Skeletal muscle cell (primary cell): ENCODE measurements at places on chromosomes 3 and 15.

- DNase-seq, result peak; percentile 77
Measured at GRCh38 chr3:134327594-134327975, 46.7 kb downstream of the AMOTL2 start.

- DNase-seq, result no peak
Measured at GRCh38 chr3:126110431-126111125, 26.7 kb upstream of the SLC41A3 start.

DNA sequence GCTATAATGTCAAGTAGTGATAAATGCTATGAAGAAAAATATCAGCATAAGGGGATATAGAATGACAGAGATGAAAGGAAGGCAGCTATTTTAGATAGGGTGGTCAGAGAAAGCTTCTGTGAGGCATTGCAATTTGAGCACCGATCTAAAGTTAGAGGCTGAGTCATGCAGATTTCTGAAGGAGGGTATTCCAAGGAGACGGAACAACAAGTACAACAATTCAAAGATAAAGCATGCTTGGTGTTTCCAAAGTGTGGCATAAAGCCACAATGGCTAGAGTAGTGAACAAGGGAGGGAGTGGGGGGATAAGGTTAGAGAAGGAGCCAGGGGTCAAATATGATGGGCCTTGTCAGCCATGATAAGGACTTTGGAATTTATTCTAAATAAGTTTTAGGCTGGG lies 71.9 kb downstream of the PFN2 start:
- DNase-seq, result peak; percentile 46

DNA sequence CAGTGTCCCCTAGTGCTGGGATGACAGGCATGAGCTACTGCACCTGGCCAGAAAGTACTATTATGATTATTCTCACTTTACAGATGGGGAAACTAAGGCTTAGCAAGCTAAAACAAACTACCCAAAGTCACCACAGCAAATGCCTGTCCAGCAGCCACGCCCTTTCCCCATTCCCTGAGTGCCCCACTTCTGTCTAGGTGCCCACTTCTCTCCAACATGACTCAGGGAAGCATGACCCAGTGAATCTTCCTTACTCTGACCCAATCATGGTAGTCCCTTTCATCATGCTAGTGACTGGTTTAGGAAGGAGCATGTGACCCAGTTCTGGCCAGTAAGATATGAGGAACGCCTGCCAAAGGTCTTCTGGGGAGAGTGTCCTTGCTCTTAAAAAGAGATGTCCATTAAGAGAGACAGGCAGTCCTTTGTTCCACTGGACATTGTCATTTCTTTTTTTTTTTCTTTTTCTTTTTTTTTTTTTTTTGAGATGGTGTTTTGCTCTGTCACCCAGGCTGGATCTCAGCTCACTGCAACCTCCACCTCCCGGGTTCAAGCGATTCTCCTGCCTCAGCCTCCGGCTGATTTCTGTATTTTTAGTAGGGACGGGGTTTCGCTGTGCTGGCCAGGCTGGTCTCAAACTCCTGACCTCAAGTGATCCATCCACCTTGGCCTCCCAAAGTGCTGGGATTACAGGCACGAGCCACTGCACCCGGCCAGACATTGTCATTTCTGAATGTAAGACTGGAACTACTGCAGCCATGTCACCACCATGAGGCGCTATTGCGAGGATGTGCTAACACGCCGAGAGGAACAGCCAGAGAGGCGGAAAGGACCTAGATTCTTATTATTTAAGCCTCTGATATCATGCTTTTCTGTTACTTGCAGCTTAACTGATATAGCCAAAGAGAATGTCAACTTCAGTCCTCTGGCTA lies 19.8 kb downstream of the MEGF11 start:
- DNase-seq, result no peak

GRCh38 chr3:157030712-157031111 lies 129.2 kb downstream of the CCNL1 start:
- no peak for DNase-seq

DNA sequence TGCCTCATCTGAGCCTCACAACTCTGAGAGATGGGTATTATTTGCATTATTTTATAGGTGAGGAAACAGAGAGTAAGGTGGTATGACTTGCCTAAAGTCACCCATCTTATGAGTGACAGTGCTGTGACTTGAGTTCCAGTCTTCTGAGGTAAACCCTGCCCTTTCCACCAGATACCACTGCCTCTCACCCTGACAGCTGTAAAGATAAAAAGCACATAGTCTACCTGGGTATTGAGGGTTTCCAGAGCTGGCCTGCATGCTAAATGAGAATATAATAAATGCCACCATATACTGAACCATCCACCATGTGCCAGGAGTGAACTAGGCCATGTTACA lies 25.6 kb downstream of the RASGRP1 start:
- no peak for DNase-seq

DNA sequence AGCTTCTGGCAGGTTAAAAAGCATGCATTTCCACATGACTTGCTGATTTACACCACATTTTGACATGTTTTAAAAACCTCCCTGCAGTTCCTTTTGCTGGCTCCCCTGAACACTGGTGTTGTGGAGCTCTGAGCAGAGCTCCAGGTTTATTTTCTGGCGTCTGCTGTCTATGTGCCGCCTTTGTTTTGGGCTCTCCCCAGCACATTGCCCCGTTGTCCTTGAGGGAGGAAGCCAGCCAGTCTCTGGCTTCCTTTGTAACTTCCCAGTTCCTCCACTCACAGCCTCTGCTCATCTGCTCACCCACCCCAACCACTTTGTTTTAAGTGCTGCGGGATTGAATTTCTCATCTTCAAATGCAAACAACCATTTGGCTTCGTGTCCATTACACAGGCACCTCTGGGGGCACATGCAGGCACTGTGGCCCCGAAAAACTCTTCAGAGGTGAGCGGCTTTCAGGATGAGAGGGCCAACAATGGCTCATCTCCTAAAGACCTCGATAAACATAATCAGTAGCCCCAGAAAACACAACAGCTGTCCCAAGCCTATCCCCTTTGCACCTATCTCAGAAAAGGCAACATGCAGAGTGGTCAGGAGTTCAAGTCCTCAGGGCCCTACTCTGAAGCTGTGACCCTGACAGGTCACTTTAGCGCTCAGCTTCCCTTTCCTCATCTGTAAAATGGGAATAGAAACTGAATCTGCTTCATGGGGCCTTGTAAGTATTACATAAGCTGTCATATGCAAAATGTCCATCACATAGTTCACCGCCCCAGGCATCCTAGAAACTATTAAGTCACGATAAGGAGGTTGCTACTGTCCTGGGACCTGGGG lies 1.3 kb upstream of the MEF2A start:
- DNase-seq, result no peak

- DNase-seq, result no peak
Measured at GRCh38 chr15:61146091-61146930, 82.8 kb downstream of the RORA start.

DNA sequence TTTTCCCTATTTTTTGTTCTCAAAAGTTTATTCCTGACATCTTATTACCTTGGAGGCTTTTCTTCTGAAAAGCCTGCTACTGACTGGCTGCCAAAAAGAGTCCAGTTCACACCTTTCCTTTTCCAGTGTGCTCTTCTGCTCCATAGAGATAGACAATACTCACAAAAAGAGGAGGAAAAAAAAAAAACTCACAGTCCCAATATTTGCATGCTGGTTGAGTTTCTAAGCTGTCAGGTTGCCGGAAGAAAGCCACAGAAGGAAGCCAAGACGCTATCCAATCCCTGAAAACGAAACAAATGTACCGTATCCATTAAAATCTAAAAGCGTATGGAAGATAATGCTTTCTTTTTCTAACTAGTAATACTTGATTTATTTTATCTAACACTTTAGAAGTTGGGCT lies 299.5 kb downstream of the CADM2 start:
- no peak for DNase-seq

DNA sequence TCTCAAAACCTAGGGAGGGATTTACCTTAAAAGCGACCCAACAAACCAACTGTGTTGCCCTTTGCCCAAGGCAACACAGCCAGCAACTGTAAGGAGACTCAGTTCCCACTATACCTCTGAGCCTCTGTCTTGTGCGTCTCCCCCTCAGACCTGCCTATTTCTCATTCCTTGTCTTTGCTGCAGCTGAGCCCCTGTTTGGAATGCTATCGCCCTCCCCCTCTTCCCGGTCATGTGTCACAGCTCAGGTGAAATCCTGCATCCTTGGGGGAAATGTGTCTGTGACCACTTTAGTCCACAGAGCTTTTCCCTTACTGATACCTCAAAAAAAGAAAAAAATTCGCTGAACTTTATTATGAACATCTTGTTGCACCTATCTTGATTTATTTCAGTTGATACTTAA lies 52.0 kb upstream of the LRIG1 start:
- DNase-seq, result no peak

DNA sequence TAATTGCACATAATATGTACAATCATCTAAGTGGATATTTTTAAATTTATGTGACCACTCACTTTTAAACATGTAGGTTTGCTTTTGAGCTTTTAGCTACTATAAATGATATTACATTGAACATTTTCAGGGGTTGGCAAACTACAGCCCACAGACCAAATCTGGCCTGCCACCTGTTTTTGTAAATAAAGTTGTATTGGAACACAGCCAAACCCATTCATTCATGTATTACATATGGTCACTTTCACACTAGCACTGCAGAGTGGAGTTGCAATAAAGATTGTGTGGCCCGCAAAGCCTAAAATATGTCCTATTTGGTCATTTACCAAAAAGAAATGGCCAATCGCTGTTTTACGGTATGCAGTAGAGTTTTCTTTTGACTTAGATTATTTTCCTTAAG lies 21.2 kb downstream of the CMTM7 start:
- no peak for DNase-seq

DNA sequence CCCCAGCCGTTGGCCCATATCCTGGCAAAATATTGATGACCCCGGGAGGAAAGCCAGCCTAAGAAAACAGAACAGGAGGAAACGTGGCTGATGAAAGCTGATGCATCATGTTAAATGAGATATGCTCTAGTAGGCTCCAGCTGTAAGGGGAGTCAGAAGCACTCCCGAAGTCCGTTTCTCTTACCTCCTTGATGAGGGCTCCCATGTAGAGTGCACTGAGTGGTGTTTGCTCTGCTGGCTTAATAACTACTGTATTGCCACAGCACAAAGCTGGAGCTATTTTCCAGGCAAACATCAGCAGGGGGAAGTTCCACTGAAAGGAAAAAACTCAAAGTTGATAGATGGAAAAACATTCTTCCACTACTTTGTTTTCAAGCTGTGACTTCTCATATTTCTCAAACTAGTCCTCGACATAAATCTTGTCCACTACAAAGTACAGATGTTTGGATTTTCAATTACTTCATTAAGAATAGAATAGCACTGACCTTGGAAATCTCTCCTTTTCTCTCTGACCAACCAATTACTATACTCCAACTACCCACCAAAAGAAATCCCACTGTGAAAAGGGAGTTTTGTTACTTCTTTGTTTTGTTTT lies 72.7 kb downstream of the ALDH1A2 start:
- no peak for DNase-seq

GRCh38 chr3:135444058-135444457 lies 521.5 kb upstream of the PPP2R3A start:
- DNase-seq, result no peak

DNA sequence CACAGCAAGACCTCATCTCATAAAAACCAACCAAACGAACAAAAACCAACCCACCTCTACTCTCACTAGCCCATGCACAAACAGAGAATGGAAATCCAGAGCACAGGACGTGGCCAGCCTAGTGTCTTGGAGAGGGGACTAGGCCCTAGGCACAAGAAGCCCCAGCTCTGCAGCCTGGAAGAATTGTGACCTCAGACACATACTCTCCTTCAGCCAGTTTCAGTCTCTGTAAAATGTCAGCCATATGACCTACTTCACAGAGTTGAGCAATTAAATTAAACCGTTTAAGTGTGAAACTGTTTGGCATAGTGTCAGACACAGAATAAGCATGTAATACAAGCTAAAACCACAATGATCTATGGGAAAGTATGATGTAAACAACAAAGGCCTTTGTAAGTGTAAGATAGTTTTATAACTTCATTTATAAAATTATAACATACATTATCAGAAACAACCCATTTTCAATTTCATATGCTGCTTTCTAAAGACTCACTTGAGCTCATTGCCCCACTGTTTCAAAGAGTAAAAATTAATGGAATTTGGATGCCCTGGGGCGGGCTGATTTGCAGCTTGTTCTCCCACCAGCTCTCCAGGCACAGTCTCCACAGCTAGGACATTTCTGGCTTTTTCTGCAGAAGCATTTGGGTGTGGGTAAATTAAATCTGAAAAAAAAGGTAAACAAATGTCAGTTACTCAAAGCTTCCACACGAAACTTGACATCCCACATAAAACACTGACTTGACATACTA lies 32.9 kb downstream of the TBC1D2B start:
- DNase-seq, result no peak

DNA sequence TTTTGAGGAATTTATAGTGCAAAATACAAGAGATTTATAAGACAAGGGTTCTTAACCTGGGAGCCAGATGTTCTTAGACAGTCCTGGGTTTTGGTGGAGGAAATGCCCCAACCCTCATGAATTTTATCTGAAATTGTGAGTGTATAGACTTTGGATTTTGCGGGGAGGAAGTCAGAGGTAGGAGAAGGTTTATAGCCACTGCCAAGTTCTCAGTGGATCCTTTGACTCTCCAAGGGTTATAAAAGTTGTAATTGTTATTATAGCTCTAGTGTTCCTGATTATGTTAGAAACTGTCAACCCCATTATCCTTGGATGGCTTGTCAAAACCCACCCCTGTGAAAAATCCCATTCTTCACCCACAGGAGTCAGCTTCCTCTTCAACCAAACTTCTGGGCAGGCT lies 183.6 kb downstream of the LRTM1 start:
- no peak for DNase-seq

DNA sequence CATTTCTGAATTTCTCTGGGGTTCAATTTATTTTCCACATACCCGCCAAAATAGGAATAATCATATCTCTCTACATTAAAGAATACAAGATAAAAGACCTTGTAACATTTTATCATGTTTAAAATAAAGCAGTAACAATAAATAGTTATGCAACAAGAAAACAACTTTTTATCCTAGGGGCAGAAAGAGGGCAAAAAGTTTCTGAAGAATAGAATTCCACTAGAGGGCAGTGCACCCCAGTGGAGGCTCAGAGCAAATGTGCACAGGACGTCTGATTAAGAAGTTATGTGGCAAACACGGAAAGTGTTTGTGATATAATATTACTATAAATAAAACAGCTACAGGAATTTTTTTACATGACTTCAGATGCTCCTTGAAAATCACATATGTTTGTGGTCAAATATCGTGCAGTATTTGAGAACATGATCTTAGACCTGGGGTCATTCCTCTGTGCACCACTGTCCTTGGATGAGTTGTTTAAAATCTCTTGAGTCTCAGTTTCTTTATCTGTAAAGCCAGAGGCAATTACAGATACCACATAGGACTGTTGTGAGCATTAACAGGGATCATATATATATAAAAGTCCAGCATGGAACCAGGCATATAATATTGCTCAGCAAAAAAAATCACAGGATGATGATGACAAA lies 13.2 kb upstream of the PIK3R4 start:
- no peak for DNase-seq

GRCh38 chr3:45914362-45915058 lies 28.2 kb downstream of the CCR9 start:
- DNase-seq, result no peak

GRCh38 chr15:74962219-74962618 lies 5.6 kb upstream of the RPP25 start:
- no peak for DNase-seq

DNA sequence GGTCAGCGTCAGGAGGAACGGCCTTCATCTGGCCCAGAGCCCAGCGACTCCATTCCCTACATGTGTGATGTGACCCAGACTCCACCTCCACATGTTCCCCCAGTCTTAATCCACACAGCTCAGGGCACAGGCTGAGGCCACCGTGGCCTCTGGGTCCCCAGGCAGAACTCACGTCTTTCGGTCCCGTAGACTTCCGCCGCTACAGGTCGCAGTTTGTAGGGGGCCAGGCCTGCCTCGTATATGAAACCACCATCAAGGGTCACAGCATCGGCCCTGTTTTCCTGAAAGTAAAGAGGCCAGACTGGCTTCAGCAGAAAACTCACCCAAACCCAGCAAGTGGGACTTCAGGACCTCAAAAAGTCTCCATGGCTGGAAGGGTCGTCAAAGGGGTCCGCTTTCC lies 8.6 kb downstream of the LTF start:
- no peak for DNase-seq
